Stimulated activated CD8-positive, alpha-beta memory T cell treated with anti-CD3 and anti-CD28 coated beads, Interleukin-2, amount 100 ng/mL, for 48 hours (primary cell): ENCODE measurements at places on chromosomes 2 and 18.

GRCh38 chr2:193929131-193929530 lies 1727.9 kb upstream of the SLC39A10 start:
- DNase-seq: no peak

DNA sequence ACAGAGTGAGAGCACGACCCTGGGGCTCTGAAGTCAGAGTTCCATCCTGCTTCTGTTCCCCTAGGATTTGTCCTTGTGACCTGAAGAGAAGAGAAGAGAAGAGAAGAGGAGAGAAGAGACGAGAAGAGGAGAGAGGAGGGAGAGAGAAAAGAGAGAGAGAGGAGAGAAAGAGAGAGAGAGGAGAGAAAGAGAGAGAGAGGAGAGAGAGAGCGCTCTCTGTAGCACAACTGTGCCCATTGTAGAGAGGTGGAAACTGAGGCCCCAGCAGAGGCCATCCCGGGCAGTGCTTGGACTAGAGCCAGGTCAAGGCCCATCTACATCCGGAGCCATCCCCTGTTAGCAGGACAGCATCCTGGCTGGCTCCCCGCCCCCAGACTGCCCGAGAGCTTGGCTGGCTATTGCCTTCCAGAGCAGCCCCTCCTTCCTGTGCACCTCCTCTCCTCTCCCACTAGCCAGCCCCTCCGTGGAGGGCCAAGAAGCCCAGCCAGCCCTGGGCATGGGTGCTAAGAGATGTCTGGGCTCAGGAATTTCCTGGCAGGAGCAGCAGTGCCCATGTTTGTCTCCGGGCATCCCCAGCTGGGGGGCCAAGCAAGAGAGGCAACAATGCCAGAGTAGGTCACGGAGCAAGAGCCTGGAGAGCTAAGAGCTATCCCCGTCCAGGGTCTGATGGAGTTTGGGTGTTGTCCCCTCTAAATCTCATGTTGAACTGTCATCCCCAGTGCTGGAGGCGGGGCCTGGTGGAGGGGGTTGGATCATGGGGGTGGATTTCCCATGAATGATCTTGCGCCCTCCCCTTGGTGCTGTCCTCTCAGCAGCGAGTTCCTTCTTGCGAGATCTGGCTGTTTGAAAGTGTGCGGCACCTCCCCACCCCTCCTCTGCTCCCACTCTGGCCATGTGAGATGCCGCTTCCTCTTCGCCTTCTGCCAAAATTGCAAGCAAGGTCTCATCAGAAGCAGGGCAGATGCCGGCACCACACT lies 18.2 kb upstream of the GPR55 start:
- DNase-seq: peak; percentile 37

GRCh38 chr2:170243118-170243837 lies 65.3 kb downstream of the MYO3B start:
- no peak for DNase-seq

DNA sequence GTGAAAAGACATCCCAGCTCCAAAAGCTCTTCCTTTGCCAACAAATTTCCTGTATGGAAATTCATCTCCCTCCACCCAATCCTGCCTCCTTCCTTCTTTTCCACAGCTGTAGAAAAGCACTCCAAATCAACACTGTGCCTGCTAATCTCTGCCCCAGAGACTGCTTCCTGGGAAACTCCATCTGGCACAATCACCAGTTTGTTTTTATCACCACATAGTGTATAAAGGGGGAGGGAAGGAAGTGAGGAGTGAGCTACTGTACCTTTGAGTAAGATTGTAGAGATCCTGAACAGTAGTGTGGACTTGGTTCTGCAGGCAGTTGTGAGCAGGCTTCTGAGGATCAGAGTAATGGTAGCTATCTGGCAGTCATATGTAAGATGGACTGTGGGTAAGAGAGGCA lies 14.7 kb upstream of the FAM237A start:
- no peak for DNase-seq

DNA sequence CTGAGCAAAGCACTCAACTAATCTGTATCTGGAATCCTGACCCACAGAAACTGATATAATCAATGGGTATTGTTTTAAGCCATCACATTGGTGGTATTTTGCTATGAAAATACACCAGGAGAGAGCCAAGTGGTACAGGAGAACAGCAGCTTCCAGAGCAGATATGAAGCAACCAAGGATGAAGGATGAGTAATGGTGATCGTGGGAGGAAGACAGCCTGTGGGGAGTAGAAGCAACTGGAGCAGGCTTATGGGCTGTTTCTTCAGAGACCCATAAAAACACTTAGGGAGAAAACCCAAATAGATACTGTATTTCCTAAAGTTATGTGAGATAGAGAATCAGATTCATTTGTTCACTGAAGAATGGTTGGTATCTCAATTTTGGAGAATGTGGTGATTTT lies 330.8 kb downstream of the NUP35 start:
- no peak for DNase-seq

GRCh38 chr2:238703436-238703835 lies 144.4 kb upstream of the TWIST2 start:
- DNase-seq: no peak

- DNase-seq: no peak
Measured at GRCh38 chr18:10400534-10401307, 53.7 kb upstream of the APCDD1 start.
